Fibroblast of lung (primary cell): ENCODE measurements at places on chromosomes 2 and 18. TPM values are rescaled to one million over a fixed set of nuclear protein-coding genes. Genes with fewer than 3 reads are reported as not detected.

The IL1RN gene
- not detected in 2 replicates for total RNA-seq

The TUBA4A gene
- 5.6 and 7.7 TPM in 2 replicates for total RNA-seq

The ACTR1B gene
- 38.8 and 69.9 TPM in 2 replicates for total RNA-seq

The KCTD1 gene
- total RNA-seq, result 7.4 and 8.4 TPM in 2 replicates

The FEV gene
- total RNA-seq, result not detected in 2 replicates
